ENCODE measurements at places on chromosomes 5 and 9.

- no peak for DNase-seq
Measured at GRCh38 chr5:74017786-74018211, 391.8 kb downstream of the ARHGEF28 start.

DNA sequence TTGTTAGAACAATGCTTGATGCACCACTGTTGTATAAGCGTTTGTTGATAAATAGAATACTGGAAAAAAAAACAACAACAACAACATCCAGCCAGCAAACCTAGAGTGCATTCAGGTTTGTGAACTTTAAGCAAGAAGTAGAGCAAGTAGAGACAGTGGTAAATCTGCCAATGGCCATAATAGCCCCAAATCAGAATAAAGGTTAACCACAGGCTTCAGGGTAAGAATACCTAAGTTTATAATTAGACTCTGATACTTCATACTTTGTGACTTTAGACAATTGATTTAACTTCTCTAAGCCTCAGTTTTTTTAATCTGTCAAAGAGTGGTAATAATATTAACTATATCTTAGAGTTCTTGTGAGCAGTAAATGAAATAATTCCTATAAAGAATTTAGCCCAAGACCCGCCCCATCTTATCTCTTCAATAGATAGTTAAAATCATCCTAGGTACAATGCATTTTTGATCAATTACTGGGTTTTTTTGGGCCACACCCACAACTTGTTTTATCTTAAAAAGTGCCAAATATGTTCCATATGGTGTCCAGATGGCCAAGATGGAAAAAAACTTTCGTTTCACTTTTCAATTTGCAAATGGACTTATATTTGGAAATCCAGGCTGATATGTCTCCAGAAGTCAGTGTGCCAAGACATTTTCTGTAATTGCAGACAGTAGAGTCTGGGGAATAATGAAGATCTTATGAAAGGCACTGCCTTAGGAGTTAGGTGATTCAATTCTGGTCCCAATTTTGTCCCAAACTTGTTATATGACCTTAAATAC, 24.5 kb upstream of the DPYSL3 start:
- DNase-seq = no peak

- DNase-seq = no peak
Measured at GRCh38 chr5:95406426-95407090, 15.4 kb downstream of the FAM81B start.

DNA sequence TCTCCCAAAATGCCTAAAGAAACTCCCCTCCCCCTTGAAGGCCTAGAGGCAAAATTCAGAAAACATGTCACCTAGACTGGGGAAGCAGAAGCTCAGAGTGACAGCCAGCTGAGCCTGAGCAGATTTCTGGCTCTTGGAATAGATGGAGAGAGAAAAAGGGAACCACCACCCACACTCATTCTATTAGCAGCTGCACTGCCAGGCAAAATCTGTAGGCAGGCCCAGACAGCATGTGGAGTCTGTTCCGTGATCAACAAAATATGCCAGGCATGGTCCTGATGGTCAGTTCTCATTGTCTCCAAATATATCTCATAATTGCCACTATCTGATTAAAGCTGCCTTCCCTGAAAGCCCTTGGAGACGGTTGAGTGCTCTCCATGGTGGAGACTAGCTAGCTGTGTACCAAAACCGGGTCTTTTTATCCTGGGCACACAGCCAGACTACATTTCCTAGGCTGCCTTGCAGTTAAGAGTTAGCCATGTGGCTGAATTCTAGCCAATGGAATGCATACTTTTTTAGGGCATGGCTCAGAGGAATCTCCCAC, 131.7 kb upstream of the GPR151 start:
- DNase-seq = no peak

DNA sequence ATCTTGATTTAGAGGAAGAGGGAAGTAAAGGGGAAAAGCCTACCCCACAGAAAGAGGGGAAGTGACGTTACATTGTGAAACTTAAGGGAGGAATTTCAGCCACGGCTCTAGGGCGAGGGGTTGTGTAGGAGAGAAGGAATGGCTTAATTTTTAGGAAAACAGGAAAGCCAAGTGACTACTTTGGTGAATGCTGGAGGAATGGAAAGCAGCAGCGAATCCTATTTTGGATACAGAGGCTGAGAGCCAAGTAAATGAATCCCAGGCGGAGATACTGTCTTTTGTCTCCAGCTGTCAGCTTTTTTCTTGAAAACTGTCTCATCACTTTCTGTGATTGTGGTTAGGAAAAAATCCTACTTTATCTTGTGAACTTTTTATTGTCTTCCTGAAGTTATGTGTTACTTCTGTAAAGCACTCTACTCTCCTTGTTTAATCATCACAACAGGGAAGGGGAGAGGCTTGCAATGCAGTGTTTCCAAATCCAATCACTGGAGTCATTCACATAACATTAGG, 188.4 kb downstream of the TSSK1B start:
- no peak for DNase-seq

- DNase-seq = no peak
Measured at GRCh38 chr9:129352146-129352865, 174.2 kb upstream of the IER5L start.

DNA sequence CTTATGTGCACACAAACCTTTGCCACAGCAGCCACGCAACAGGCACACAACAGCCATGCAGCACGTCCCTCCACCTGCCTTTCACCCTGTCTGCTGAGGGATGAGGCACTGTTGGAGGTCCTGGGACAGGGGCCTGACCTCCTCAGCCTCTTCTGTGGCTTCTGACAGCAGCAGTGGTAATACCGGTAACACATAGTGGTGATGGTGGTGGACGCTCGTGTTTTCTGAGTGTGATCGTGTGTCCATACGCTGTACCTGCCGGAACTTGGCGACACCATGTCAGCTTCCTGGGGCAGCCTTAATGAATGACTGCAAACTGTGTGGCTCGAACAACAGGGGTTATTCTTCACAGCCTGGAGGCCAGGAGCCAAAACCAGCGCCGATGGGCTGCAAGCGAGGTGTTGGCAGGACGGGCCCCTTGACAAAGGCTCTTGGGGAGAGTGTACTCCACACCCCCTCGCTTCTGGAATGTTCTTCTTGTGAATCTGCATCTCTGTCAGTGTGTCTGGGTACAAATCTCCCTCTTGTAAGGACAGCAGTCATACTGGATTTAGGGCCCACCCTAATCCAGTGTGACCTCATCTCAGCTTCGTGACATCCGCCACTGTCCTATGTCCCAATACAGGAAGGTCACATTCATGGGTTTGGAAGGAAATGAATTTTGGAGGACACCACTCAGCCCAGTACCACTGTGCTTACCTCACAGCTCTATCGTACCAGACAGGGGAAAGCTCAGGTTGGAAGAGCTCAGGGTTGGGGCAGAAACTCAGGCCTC, 55.3 kb upstream of the EXOC3 start:
- DNase-seq = no peak

DNA sequence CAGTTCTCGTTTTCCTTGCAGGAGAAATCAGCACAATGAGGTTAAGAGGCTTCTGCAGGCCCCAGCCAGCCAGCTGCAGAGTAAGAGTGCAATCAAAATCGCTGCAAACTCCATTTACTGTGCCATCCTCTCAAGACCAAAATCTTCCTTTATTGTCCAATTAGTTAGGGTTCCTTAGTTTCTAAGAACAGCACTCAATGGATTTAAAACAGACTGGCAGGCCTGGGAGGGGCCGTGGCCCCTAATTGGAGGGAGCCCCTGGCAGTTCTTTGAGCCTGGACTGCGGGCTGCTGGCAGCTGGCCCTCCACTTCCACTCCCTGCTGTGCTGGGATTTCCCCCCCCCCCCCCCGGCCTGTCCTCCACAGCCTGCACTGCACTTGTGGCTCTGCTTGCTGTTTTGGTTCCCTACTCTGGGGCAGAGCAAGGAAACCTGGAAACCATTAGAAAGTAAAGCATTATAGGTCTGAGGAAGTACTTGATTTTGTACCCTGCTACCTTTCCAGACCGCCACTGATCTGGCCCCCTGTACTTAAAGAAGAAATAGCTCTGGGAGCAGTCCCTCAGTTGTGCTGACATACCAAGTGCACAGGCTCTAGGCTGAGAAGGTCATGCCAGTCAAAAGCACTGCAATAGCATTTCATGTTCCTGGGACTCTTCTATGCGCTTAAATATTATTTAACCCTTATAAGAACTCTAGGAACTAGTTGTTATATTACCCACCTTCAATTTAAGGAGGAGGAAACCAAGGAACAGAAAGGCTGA, 129.0 kb downstream of the APBA1 start:
- DNase-seq = no peak

DNA sequence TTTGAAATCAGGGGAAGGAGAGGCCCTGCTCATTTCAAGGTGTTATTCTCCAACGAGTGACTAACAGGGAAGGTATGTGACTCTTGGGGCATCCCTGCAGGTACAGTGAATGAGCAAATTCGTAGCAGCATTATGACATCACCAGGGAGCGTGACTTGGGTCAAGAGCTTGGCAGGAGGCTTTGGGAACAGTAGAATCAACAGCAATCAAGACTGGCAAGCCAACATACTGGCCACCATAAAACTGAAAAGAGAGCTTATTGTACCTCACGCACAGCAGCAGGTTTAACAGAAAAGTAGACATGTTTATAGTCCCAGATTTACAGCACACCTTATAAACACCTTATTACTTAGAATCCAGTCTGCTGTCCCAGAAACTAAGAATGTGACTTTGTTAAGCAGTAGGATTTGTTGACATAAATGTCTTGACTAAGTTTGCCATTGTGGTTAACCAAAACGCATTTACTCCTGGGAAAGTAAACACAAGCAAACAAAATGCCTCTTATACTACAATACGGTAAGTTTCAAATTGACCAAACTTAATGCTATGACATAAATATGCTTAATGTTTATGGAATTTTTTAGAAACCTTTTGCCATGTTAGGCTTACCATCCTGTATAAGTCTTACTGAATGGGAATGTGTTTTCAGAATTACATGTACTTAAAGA, 297.8 kb downstream of the NPR3 start:
- DNase-seq = no peak

DNA sequence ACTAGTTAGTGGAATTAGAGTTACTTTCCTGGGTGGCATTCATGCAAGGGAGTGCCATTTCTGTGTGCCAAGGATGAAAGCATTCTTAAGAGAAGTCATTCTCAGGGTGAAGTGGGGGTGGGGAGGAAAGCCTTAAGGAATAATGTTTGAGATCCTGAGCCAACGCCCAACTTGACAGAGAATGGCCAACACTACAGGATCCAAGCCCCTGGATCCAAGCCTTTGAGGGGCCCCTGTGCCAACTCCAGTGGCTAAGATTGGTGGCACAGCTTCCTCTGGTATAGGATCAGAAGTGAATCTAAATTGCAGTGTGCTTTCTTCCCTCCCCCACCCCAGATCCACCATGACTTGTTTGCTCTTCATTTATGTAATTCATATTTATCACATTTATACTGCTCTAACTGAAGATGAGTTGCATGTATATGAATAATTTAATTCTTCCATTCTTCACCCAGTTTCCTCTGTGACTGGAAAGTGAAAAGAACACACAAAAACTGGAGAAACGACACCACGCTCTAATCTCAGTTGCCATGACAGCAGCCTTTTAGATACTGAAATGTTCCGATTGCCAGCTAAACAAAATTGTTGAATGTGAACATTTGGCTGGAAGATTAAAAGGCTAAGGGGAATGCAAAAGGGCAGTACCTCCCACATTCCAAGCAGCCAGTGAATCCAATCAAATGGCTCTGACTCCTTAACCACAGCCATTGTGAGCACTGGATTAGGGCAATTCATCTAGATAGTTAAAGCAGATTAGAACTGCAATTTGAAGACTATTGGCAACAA, 4.5 kb downstream of the ZNF608 start:
- no peak for DNase-seq

DNA sequence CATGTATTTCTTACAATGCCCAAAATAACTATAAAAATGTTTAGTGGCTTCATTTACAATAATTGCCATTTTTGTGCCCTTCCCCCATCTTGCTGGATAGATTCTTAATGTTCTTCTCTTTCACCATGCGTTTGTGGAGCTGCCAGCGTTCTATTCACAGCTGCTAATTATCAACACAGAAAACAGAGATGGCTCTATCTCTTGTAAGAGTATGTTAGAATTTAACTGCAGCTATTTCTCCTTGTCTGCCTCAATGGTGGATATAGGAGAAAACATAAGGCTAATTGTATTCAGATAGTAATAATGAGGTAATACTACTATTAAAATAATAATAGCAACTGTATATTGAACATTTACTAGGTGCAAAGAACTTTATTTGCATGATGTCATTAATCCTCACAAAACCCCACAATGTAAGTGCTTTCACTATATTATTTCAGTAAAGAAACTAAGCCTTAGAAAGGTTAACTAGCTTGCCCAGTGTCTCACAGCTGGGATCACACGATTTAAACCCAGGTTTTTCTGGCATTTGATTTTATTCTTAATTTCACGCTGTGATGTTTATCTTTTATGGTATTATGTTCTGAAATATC, 50.1 kb downstream of the JAKMIP2 start:
- no peak for DNase-seq

DNA sequence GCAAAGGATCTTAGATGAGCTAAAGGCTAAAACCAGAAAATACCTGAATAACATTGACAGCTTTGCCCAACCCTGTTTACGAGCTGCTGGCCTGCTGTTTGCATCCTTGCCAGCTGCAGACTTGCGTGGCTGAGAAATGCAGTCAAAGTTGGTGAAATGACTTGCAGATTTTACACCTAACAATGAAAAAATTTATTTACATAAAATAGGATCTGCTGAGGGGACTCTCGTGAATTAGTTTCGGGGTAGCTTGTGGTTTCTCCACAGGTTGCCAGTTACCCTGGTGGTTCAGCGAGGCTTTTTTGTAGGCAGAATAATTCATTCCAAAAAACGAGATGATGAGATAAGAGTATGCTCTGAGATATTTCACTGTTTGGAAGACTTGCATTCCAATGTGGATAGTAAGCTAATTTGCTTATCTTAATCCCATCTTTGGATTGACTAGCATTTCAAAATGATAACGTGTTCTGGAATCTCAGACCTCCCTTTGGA, 65.7 kb upstream of the FANCC start:
- DNase-seq = no peak

GRCh38 chr5:15966651-15967050, 212.9 kb downstream of the MARCHF11 start:
- DNase-seq = no peak

- no peak for DNase-seq
Measured at GRCh38 chr9:114682846-114683245, 854 bp upstream of the TEX48 start.

- DNase-seq = no peak
Measured at GRCh38 chr5:138349852-138350562, 2.5 kb upstream of the KDM3B start.

GRCh38 chr5:6581559-6582426, 51.1 kb downstream of the NSUN2 start:
- DNase-seq = no peak
